ENCODE measurements at places on chromosomes 4 and X. TPM values are rescaled to one million over a fixed set of nuclear protein-coding genes. Genes with fewer than 3 reads are reported as not detected.

Gene CPZ
- total RNA-seq, result 0.93 TPM

Gene TRIM61
- total RNA-seq, result 1.8 TPM

Gene PABPC1L2A
- total RNA-seq, result not detected

Gene PTPN13
- 9.3 TPM for total RNA-seq

Gene CRMP1
- total RNA-seq, result 1.3 TPM

Gene TMPRSS11B
- total RNA-seq, result not detected

Gene CITED1
- 0.49 TPM for total RNA-seq

Gene OTC
- not detected for total RNA-seq

Gene OTUD6A
- total RNA-seq, result not detected

Gene UBQLN2
- 27.0 TPM for total RNA-seq

Gene FGF13
- 9.0 TPM for total RNA-seq

Gene POLN
- 3.5 TPM for total RNA-seq

Gene SOD3
- total RNA-seq, result 17.0 TPM

Gene EDA
- 3.1 TPM for total RNA-seq

Gene CXCR3
- total RNA-seq, result 5.6 TPM

Gene HTR2C
- not detected for total RNA-seq

Gene SRPX2
- 12.6 TPM for total RNA-seq

Gene IL2
- 0.27 TPM for total RNA-seq

Gene DRP2
- total RNA-seq, result not detected

Gene MAGEB2
- not detected for total RNA-seq

Gene LRBA
- total RNA-seq, result 49.9 TPM

Gene ADH1C
- total RNA-seq, result not detected
